Left ventricle myocardium inferior (tissue), 1 donor: ENCODE measurements at places on chromosomes 6 and 20. TPM values are rescaled to one million over a fixed set of nuclear protein-coding genes. Genes with fewer than 3 reads are reported as not detected.

- no peak for DNase-seq
Observed at GRCh38 chr6:76264468-76264867, 192.0 kb upstream of the IMPG1 start.

DNA sequence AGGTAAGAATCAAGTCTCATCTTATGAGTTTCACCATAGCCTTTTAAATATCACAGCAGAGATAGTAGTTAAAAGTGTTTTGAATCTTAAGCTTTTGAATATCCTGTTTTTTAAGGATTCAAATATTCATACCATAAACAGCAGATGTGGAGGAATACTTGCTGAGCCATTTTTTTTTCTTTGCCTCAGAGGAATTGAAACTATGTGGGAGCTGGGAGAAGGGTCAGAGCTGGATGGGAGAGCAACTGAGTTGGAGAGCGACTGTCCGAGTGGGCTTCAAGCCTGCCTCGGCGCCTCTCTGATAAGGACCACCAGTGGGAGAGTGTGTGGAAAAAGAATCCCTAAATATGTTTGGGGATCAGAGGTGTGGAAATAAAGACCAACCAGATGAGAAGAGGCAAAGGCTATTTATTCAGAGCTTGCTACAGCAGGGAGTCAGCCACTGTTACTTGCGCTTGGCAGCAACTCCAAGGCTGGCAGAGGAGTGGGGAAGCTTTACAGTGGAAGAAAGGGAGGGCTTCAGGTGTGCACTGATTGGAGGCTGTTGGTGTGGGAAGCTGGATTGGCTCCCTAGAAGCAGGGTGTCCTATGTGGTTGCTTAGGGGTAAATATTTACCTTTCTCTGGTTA is 34.3 kb upstream of the MCUR1 start:
- DNase-seq: no peak

DNA sequence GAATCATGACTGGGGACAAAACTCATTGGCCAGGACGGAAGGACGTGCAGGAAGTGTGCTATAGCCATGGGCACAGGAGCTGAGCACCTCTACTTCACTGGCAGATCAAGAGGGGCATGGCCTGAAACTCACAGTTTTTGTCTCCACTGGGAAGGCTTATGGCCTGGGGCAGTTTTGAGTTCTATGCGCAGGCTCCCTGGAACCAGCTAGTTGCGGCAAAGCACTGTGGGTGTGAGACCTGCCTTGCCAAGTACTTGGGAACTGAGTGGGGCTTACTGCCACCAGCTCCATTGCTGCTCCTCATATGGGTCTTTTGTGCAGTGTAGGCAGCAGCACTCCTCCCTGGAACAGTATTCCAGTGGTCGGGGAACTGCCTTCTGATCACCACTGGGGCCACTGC is 282.6 kb upstream of the EYS start:
- no peak for DNase-seq

The MUC21 gene
- total RNA-seq: not detected

DNA sequence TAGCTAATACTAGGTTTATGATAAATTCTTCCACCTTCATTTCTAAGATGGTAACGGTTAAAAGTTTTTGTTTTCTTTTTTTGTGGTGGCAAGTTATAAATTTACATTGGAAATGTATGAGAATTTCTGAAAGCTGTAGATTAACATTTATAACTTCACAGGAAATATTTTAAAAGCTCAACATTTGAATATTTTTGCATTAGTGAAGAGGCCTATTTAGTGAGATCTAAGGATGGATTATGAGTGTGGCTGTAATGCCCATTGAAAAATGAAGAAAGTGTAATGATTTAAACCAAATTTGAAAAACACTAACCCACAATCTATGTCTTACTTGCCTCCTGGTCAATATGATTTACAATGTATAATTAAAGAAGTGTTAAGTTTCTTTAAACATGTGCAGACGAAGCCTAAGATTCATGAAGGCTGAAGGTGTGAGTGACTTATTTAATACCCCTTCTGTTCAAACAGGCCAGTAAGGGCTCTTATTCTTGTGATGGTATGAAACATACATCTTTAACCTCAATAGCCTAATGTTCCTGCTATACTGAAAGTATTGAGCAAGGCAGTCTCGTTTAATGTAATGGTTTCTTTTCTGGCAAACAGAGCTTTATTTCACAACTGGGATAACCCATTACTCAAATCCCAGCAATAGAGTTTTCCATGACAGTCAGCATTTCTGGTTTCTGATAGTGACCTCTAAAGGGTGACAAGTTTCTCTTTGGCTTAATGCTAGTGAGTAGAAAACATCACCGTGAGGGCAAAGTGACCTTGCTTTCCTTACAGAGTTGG is 13.2 kb downstream of the HDGFL1 start:
- DNase-seq: no peak

GRCh38 chr20:41183391-41183790 is 46.0 kb downstream of the PLCG1 start:
- no peak for DNase-seq

- no peak for DNase-seq
Observed at GRCh38 chr6:166456395-166457156, 73.8 kb upstream of the MPC1 start.

DNA sequence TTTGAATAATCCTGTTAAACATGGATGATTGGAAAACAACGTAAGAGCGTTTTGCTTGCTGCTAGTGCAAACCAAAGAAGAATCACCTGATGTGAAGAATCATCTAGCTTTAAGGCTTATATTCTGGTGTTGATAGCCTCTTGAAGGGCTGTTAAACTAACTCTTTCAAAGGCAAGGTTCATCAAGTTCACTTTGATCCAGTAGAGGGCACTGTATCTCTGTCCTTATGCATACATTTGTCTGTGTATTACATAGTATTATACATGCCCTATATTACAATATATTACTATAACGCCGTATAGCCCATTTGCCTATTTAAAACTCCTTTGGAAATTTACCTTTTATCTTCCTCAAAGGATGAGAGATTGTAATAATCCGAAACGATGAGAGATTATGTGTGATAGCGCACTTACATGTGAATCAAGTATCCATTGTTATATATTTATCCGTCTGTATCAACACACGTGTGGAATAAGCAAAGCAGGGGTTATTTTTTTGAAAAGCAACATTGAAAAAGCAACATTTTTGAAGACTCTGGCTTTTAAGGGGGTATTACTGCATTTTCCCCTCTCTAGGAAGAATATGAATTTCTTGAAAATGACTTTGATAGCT is 50.8 kb upstream of the NRN1 start:
- no peak for DNase-seq

DNA sequence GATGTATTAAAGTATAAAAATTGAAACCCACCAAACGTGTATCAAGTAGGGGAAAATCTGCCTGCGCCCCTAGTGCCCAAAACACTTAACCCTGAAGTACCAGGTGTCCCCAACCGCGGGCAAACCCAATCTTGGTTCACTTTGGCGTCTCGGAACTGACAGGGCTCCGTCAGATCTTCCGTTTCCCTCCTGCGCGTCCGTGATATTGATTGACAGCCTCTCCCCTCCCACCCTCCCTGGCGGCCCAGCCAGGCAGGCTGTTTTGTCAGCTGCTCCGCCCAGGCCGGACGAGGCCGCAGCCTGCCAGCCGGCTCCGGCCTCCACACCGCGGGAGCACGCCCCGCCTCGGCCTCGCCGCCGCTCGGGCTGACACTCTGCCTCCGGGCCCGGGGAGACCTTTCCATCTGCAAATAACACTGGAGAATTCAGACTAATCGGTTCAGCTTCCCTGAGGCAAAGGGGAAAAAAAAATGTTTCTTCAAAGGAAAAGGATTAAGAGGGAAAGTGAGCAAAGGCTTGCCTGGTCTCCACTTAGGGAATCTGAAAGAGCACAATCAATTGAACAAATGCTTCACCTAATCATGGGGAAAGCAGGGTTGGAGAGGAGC is 234.9 kb upstream of the MCHR2 start:
- DNase-seq: peak; percentile 72

The C20orf144 gene
- total RNA-seq: not detected

The MLN gene
- total RNA-seq: not detected

The PCMTD2 gene
- 62.9 TPM for total RNA-seq

GRCh38 chr6:5067305-5067704 is 17.8 kb upstream of the PPP1R3G start:
- no peak for DNase-seq

GRCh38 chr6:151566557-151566956 is 72.7 kb downstream of the CCDC170 start:
- DNase-seq: no peak

The MYH7B gene
- 253 TPM for total RNA-seq

The ARFGEF3 gene
- 2.0 TPM for total RNA-seq

The HDGFL1 gene
- total RNA-seq: not detected

- DNase-seq: no peak
Observed at GRCh38 chr6:83370567-83370966, 60.3 kb downstream of the ME1 start.

The BMP5 gene
- 0.93 TPM for total RNA-seq
